ENCODE measurements at places on chromosomes 5 and 9.

- DNase-seq, result no peak
These were observed 2.9 kb downstream of the OR2S2 start for GRCh38 chr9:35954942-35955546.

DNA sequence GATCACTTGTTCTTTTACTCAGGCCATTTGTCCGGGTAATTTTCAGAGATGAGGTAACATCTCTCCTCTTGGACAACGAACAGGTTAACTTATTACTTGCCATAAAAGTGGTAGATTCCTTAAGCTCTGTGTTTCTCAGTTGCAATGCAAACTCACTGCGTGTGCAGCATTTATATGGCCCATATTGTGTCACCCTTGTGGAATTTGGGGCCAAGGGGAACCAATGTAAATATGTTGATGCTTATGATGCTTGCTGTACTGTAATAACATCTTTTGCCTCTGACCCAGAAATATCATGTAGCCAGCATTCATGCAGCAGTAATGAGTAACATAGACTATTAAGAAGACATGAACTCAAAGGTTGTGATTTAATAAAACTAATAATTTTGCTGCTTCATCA lies 175.8 kb downstream of the ADAMTS6 start:
- no peak for DNase-seq

DNA sequence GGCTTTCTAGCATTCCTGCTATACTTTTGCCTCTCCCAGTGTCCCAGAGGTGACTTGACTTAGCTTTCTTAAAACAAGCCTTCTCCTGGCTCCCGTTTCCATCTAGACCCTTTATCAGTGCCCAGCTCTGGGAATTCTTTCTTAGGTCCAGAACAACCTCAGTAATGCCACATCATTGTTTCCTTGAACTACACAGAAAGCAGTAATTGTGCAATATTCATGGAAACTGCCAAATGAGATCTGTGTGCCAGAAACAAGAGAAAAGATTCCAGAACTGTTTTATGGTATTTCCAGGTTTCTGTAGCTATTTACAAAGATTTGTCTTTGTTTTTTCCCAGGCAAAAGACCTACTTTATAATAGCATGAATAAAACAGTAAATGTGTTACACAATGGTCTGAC lies 391.3 kb downstream of the SLCO4C1 start:
- no peak for DNase-seq

DNA sequence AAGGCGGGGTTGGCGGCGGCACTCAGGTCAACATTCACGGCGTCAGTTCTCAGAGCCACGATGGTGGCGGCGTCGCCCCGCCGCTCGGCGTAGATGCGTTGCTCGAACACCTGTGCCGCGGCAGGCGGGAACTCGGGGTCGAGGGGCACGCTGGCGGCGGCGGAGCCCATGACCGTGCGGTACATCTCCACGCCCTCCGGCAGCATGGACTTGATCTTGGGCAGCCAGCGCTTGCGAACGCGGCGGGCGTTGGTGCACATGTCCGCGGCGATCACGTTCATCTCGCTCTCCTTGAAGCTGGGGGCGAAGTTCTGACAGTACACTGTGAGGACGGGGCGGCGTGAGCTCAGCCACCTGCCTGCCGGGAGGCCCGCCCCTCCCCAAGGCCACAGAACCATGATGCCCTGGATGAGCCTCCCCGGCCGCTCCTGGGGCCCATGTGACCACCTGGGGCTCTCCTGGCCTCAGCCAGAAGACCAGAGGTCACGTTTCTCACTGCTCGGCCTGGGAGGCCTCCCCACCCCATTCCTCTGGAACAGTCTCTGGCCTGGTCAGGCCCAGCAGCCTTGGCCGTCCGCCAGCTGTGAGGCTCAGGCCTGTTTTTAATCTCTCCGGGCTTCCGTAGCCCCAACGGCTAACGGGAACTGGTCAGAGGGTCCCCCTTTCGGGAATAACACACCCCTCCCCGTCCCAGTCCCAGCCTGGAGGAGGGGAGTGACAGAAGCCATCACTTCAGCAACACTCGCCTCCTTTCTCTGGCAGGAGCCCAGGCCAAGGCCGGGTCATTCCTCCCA lies 50.7 kb upstream of the UBAC1 start:
- no peak for DNase-seq

DNA sequence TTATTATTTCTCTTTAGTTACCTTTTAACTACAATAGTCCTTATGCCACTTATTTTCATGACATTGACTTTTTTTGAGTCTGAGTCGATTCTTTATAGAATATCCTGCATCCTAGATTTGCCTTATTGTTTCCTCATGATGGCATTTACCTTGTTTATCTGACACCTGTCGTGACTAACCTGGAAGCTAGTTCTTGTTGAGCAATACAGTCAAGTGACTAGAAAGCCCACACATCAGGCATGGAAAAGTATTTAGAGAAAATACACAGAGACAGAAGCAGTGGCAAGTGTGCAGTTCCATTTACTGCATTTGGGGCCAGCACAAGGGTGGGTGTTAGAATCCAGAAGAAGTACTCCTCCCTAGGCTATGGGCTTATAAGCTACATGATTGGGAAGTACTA lies 97.8 kb downstream of the ERMP1 start:
- DNase-seq, result no peak

DNA sequence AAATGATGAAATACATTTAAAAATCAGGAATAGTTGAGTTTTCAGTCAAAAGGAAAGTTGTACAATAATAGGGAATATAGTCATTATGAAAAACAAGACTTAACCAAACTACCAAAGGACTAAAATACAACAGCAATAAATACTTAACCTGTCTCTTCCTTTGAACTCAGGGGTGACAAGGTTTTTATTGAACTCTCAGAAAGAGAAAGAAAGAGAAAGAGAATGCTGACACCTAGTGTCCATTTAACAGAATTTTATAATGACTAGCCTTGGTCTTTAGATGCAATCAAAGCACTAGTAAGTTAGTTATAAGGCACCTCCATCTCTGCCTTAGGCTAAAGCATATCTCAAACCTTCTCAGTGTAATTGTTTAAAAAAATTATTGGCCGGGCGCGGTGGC lies 47.5 kb downstream of the UIMC1 start:
- DNase-seq, result no peak

DNA sequence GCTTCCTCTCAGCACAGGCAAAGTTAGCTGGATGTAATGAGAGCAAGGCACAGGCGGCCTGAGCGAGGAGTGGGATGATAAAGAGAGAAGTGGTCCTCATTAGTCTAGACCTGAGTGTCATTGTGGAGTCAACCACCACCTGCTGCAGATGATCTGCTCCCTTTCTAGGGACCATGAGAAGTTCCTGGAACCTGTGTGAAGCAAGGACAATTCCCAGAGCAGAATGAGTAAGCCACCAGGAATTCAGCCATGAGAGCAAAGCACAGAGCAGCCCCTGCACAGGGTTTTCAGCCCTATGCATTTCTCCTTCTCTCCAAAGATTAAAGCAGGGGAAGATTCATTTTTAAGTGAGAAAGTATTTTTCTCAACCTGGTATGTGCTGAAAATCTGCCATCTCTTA lies 146.8 kb upstream of the SPEF2 start:
- DNase-seq, result no peak

DNA sequence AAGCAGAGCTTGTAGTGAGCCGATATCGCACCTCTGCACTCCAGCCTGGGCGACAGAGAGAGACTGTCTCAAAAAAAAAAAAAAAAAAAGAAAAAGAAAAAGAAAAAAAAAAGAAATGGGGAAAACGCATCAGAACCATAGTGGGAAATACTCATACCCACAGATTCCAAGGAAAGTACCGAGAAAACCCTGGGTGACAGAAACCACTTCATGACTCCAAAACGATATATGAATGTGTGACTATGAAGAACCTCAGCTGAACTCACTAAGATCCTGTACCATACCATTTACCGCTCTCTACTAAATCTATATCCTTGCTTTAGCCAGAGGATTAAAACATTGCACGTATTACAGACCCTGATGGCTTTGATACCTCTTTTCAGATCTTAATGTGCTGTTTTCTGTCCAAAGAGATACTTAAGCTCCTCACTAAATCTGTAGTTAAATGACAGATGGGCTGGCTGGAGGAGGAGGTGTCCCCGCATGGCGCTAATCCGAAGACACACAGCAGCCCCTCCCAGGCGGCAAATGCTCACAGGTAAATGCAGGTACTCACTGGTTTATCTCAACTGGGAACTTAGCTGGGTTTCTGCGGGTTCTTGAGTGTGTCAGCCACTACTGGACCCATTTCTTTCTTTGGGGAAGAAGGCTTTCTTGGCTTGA lies 2.8 kb downstream of the LPCAT1 start:
- DNase-seq, result no peak

- DNase-seq, result no peak
These were observed 25.9 kb downstream of the SH3TC2 start for GRCh38 chr5:149036970-149037369.

DNA sequence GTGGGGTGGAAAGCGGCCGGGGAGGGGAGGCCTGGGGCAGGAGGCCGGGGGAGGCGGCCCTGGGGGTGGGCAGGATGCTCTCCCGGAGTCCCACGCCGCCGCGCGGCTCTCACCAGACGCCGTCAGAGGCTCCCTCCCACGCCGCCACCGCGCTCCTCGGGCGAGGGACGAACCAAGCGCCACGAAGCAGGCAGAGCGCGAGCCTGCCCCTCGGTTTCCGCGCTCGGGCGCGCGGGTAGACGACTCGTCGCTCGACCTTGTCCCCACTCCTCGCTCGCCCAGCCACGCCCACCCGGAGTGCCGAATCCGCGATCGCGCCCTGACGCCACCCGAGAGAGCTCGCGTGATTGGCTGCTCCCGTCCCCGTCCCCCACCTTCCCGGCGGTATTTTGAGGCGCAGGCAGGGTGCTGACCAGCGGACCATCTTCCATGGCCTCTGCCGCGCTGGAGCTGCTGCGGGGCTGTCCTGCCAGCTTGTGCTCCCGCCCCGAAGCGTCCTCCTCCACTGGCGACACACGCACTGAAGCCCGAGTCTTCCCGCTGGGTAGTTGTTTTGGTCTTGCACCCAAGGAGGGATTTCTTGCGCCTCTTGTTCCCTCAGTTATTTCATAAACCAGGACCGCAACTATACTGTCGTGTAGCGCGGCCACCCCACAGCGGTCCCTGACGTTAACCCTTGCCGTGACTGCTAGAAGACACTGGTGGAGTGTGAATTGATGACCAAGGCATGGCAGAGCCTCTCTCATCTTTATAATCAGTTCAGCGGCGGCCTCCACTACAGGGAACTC lies at the start of gene GNE:
GNE (minus strand) TSS at position 241 of the 788 bp plus-strand sequence. CDS start 9,093 bp downstream, outside the sequence.
- peak; percentile 96 for DNase-seq

GRCh38 chr5:71481441-71481840 lies 26.0 kb downstream of the BDP1 start:
- no peak for DNase-seq

- DNase-seq, result no peak
These were observed 45.7 kb upstream of the PIK3R1 start for GRCh38 chr5:68169903-68170302.

- no peak for DNase-seq
These were observed 106.8 kb upstream of the NREP start for GRCh38 chr5:111863801-111864200.

DNA sequence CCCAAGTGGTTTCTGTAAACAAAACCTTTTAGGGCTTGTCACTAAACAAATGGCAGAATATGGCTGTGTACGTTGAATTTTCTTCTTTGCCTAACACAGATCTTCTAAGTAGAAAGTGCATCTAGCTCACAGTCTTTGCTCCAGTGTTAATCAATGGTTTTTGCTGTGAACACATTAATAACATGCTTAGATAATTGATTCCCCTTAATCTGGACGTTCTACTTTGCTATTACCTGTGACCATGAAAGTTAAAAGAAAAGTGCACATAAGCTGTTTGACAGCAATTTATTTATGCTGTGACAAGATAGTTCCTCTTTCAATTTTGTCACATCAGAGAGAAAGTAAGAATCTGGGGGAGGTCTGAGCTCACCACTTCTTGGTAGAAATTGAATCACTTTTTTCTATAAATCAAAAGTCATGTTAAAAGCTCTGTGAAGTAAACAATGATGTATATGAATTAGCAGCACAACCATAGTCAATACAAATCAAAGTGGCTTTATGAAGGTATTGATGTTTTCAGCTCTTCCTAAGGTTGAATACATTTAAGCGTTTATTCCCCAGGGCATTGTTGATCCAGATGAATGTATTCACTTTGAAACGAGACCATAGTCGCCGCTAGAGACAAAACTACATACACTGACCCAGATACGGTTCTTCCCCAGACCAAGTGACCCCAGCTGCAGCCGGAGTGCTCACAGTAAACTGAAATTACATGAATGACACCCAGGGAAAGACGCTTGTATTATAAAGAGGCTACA lies 174.6 kb upstream of the ZNF608 start:
- no peak for DNase-seq

- no peak for DNase-seq
These were observed 588.3 kb downstream of the BNC2 start for GRCh38 chr9:16282216-16282615.

GRCh38 chr5:132070460-132071337 lies 2.9 kb upstream of the CSF2 start:
- no peak for DNase-seq

DNA sequence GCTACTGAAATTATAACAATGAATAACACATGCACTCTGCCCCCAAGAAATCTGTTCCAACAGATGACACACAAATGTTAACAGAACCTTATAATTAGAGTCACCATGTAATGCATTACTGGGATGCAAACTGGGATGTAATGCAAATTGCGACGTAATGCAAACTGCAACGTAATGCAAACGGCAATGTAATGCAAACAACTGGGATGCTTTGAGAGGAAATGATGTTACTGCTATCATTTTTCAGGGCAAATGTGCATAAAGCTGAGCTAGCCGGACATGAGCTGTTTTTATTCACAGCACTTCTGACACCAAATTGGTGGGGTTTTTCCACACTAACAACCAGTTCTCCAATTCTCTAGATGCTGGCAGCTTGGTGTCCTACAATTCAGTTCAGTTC lies 117.2 kb downstream of the ADAMTS16 start:
- no peak for DNase-seq

- no peak for DNase-seq
These were observed 47.5 kb upstream of the TLE4 start for GRCh38 chr9:79524266-79524665.

DNA sequence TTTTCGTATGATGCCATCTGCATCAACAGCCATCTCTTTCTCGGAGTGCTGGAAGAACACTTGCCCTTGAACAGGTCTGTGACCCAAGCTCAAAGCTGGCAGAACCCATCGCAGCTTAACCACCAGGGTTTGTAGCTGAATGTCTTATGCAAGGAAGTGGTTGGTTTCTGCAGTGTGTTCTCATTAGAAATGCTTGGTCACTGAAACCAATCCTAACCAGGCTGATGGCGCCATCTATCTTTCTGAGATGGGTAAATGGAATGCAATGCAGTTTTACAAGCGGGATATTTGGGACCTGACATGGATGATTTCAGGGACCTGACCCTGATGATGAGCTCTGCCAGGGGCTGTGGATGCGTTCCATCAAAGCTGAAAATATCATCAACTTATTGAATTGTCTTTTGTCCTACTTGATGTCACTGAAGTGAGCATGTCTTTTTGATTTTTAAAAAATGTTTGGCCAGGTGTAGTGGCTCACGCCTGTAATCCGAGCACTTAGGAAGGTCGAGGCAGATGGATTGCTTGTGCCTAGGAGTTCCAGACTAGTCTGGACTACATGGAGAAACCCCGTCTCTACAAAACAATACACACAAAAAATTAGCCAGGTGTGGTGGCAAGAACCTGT lies 28.7 kb downstream of the DMRT3 start:
- DNase-seq, result no peak

Data from activated T-cell treated with anti-CD3 and anti-CD28 coated beads for 1 hour (primary cell).